ENCODE measurements at places on chromosomes 12 and 14.

GRCh38 chr12:104387190-104387589 is 69.6 kb upstream of the CHST11 start:
- peak; percentile 77 for DNase-seq

DNA sequence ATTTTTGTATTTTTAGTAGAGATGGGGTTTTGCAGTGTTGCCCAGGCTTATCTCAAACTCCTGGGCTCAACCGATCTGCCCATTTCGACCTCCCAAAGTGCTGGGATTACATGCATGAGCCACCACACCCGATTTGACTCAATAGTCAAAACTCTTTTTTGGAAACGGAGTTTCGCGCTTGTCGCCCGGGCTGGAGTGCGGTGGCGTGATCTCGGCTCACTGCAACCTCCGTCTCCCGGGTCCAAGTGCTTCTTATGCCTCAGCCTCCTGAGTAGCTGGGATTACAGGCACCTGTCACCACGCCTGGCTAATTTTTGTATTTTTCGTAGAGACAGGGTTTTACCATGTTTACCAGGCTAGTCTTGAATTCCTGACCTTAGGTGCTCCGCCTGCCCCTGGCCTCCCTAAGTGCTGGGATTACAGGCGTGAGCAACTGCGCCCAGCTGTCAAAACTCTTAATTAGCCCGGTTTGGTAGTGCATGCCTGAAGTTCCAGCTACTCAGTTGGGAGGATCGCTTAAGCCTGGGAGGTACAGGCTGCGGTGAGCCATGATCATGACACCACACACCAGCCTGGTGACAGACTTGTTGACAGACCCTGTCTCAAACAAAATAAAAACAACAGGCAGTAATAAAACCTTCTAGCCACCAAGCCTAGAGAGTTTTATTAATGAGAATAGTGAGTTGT is 12.4 kb downstream of the MED21 start:
- DNase-seq: no peak

DNA sequence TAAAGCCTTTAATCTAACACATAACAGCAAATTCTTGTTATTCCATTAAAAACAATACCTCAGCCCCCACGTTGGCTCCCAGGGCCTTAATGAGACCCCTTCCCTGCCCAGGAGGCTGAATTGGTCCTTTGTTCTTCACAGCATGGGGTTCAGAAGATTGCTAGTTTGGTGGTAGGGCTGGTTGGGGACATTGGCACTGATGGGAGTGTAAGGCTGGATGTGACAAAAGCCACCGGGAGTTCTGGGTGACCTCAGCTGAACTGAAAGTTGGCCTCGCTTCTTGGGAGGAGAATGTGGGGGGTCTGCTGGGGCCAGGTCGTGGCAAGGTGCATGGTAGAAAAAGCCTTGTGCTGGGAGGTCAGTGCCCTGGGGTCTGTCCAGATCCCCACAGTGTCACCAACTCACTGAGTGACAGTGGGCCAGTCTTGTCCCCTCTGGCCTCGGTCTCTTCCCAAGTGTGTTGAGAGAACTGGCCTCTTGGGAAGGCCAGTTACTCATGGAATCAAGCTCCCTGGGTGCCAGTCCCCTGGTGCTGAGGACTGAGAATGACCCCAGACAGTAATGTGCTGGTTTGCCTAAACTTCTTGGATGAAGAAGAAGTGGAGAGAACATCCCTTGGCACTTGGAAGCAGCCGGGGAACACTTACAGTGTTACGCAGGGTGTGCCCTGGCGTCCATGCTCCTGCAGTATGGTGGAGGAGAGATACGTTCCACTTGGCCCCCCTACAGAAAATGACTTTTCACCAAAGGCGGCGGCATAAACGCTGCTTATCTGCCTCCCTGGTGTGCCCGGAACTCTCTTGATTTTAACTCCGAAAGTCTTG is 283.7 kb upstream of the RTL1 start:
- DNase-seq: peak; percentile 78

- DNase-seq: no peak
Measured at GRCh38 chr12:26055087-26055486, 69.8 kb downstream of the BHLHE41 start.

DNA sequence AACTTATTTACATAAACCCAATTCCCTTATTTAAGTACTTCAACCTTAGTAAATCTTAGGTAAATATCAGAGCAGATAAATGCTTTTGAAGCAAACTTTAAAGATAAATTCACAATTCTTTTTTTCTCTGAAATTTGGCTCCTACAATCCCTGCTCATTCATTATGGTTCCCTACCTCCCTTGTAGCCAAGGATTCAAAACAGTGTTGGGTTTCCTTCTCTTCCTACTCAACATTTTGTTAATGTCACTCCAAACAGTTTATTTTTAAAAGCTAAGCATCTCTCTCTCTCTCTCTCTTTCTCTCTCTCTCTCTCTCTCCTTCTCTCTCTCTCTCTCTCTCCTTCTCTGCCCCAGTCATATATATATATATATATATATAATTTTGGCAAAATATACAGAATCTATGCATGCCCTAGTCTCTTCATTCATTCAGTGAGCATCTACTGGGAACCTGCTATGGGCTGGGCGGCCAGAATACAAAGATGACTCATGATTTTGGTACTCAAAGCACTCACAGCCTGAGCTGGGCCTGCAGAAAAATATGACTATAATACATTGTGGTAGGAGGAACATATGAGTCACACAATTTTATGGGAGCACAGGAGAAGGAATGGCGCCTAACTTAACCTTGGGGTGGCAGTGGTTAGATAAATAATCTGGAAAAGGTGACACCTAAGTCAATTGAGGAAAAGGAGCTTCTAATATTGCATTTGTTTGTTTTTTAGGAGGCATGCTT is 123.7 kb upstream of the DHRS4 start:
- DNase-seq: no peak

DNA sequence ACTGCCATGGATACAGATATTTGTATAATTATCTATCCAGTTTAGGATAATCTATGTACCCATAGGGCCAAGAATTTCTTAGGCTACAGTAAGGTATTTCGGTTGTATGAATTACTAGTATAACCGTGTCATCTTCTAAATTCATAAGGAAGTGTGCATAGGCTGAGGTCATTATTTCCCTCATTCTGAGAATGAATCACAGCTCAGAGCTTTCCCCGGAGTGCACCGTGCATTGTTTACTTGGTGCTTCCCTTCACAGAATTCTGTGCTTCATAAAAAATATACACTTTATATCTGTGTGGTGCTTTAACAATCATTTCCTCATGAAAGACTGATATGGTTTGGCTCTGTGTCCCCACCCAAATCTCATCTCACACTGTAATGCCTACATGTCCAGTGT is 514.1 kb downstream of the ETNK1 start:
- DNase-seq: no peak

GRCh38 chr14:98937712-98938505 is 334.1 kb downstream of the BCL11B start:
- DNase-seq: no peak

- peak; percentile 47 for DNase-seq
Measured at GRCh38 chr14:59254146-59254910, 65.9 kb downstream of the DAAM1 start.

Measured in NCI-H69 (cell line).